Esophagus squamous epithelium (tissue), 5 donors: ENCODE measurements at places on chromosomes 12 and 14.

GRCh38 chr12:118065380-118065779 lies 4.4 kb upstream of the WSB2 start:
- no peak for DNase-seq

GRCh38 chr12:117576053-117576452 lies 214.6 kb upstream of the NOS1 start:
- no peak for DNase-seq

DNA sequence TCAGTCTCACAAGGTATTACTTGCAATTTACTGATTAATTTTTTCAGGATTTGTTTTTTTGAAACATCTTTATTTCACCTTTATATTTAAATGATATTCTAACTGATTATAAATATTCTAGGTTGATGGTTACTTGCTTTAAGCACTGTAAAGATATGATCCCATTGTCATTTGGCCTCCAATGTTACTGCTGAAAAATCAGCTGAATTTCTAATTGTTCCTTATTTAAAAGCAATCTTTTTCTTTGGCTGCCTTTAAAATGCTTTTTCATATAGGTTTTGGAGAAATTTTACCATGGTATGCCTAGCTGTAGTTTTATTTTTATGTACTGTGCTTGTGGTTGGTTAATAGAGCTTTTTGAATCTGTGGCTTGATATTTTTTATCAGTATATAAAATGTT lies 275.6 kb upstream of the PPFIA2 start:
- DNase-seq: no peak

- DNase-seq: no peak
Observed at GRCh38 chr12:12891881-12892355, 556 bp downstream of the GPRC5A start.

GRCh38 chr14:75515629-75515996 lies 6.7 kb upstream of the BATF start:
- no peak for DNase-seq
